Activated CD4-positive, alpha-beta memory T cell treated with anti-CD3 and anti-CD28 coated beads for 36 hours (primary cell): ENCODE measurements at places on chromosomes 16 and 17. TPM values are rescaled to one million over a fixed set of nuclear protein-coding genes. Genes with fewer than 3 reads are reported as not detected.

- H3K27ac ChIP-seq, result no peak overlapping the region
- no peak overlapping the region for H3K4me3 ChIP-seq
- no peaks in the 10 kb centered on the region for H3K4me1 ChIP-seq
Observed at GRCh38 chr16:82504836-82505235, 121.9 kb upstream of the CDH13 start.

TBC1D3B gene
- total RNA-seq, result 5.6 TPM

DNA sequence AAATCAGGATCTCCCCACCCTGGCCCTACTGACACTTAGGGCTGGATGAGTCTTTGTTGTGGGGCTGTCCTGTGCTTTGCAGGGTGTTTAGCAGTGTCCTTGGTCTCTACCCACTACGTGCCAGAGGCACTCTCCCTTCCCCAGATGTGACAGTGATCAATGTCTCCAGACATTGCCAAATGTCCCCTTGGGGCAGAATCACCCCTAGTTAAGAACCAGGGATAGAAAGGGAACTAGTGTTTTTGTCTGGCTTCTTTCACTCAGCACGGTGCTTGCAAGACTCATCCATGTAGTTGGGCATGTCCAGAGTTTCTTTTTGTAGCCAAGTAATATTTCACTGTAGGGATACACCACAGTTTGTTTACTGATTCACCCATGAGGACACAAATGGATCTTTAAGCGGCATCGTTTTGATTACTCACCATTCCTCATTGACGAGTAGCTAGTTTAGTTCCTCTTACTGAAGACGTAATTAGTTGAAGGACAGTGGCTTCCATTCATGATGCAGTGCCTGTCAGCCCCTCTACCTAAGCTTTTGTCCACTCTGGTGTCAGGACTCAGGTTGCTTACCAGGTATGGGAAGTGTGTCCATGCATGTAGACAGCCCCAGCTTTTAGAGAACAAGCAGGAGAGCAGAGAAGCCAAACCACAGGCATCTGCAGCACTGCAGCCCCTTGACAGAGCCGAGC is 26.0 kb upstream of the ITGB4 start:
- H3K27me3 ChIP-seq, result no peaks in the 10 kb centered on the region
- H3K27ac ChIP-seq, result no peak overlapping the region
- H3K36me3 ChIP-seq, result peaks cover 28% of the 10 kb centered on the region
- no peak for DNase-seq
- H3K4me3 ChIP-seq, result no peak overlapping the region

GRCh38 chr16:21566891-21567414 is 32.4 kb upstream of the METTL9 start:
- no peak overlapping the region for H3K4me3 ChIP-seq
- no peaks in the 10 kb centered on the region for H3K27me3 ChIP-seq
- H3K36me3 ChIP-seq, result no peaks in the 10 kb centered on the region
- DNase-seq, result no peak
- no peak overlapping the region for H3K27ac ChIP-seq

DNA sequence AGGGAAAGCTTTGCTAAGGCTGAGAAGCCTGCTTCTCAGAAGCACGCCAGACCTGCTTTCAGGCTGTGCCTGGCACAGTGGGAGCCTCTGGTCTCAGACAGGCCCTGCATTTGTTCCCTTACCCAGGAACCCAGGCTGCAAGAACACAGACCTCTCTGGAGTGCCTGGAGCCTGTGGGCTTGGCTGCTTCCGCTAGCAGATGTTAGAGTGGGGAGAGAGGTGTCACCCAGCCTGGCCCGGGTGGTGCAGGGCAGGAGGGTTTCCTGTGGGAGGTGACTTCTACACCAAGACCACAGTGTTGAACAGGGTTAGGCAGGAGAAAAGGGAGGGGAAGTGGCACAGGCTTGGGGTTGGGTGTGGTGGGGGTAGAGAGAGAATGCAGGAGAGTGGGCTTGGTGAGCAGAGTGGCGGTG is 35.8 kb upstream of the ADGRG1 start:
- no peaks in the 10 kb centered on the region for H3K36me3 ChIP-seq
- peak overlapping the region; percentile 93 for H3K27ac ChIP-seq
- peaks cover 34% of the 10 kb centered on the region for H3K4me1 ChIP-seq
- peak overlapping the region; percentile 53 for H3K4me3 ChIP-seq

UBN1 gene
- total RNA-seq, result 24.4 TPM

GRCh38 chr17:32783602-32784001 is 93.3 kb downstream of the MYO1D start:
- no peaks in the 10 kb centered on the region for H3K36me3 ChIP-seq
- no peak overlapping the region for H3K27ac ChIP-seq
- H3K27me3 ChIP-seq, result no peaks in the 10 kb centered on the region
- no peaks in the 10 kb centered on the region for H3K4me1 ChIP-seq
- DNase-seq, result no peak
- no peak overlapping the region for H3K4me3 ChIP-seq

FDXR gene
- total RNA-seq, result 18.1 TPM

DNA sequence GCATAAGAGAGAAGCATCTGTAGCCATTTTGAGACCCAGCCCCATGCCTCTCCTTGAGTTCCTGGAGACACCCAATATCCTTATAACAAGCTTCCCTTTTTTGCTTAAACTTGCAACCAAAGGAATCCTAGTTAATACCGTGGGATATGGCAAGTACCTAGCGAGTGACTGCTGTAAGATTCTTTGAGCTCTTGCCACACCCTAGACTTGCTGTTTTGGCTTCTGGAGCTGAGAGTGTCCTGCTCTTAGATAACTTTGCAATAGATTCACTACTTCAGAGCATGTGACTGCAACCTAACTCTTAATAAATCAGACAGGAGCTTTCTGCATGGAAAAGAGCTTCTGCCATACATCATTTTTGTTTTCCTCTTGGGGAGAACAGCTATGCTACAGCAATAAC is 58.3 kb downstream of the AKAP1 start:
- H3K27ac ChIP-seq, result no peak overlapping the region
- H3K27me3 ChIP-seq, result peaks cover 4% of the 10 kb centered on the region
- H3K36me3 ChIP-seq, result peaks cover 2% of the 10 kb centered on the region
- H3K4me3 ChIP-seq, result no peak overlapping the region

DNA sequence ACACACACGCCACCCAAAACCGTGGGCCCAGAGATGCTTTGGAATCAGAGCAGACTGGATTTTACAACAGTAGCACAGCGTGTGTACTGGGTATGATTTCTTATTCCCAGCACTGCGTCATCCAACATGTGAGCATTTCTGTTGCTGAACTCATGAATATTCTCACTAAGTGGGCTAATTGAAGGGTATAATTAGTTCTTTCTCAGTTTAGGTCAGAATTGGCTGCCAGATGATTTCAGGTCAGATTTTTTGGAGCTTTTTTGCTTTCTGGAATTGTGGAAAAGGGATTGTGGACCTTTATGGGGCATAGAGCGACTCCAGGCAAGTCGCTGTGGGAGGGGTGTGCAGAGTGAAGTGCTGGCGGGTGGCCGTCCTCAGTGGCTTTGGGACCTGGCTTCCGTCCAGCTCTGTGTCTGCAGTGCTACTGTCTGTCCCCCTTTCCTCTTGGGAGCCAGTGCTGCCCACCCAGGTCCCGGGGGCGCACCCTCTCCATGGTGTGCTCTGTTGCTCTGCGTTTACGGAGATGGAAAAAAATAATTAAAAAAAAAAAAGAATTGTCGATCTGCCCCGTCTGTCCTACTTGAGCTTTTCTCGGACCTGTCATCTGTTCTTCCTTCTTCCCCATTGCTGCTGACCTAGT is 25.0 kb downstream of the FOXK2 start:
- DNase-seq, result no peak
- H3K27ac ChIP-seq, result no peak overlapping the region
- H3K27me3 ChIP-seq, result no peaks in the 10 kb centered on the region
- H3K4me3 ChIP-seq, result no peak overlapping the region

DNA sequence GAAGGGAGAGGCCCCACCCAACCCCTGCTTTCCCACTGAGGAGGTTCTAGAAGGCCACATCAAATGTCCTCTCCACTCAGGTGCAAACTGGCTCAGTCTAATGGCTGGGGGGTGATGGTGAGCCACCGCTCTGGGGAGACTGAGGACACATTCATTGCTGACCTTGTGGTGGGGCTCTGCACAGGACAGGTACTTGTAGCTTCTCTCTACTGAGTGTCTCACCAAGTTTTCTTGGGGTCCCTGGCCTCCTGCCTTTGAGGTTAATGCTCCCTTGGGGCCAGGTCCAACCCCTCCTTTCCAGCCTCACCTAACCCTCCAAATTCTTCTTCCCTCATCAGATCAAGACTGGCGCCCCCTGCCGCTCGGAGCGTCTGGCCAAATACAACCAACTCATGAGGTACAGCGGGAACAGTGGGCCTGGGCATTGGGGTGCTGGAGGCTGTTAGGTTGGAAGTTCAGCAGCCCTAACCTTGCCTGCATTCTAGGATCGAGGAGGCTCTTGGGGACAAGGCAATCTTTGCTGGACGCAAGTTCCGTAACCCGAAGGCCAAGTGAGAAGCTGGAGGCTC is 5.7 kb downstream of the ENO3 start:
- H3K4me3 ChIP-seq, result no peak overlapping the region
- no peaks in the 10 kb centered on the region for H3K27me3 ChIP-seq
- H3K27ac ChIP-seq, result no peak overlapping the region
- peaks cover 10% of the 10 kb centered on the region for H3K4me1 ChIP-seq
- H3K36me3 ChIP-seq, result peaks cover 6% of the 10 kb centered on the region

GRCh38 chr17:8376271-8377067 is at the start of gene KRABD2:
Gene KRABD2, minus strand, starts transcription at chr17:8376704.
- peaks cover 49% of the 10 kb centered on the region for H3K36me3 ChIP-seq
- peak; percentile 95 for DNase-seq
- no peaks in the 10 kb centered on the region for H3K27me3 ChIP-seq
- H3K27ac ChIP-seq, result peak within 1 kb of the TSS; percentile 77

GRCh38 chr16:75943705-75944514 is 217.6 kb upstream of the CPHXL start:
- no peak overlapping the region for H3K27ac ChIP-seq
- H3K36me3 ChIP-seq, result no peaks in the 10 kb centered on the region
- DNase-seq, result no peak
- no peak overlapping the region for H3K4me3 ChIP-seq
- H3K4me1 ChIP-seq, result no peaks in the 10 kb centered on the region

- no peaks in the 10 kb centered on the region for H3K27me3 ChIP-seq
- H3K4me3 ChIP-seq, result no peak overlapping the region
- H3K36me3 ChIP-seq, result no peaks in the 10 kb centered on the region
- DNase-seq, result no peak
- peaks cover 2% of the 10 kb centered on the region for H3K4me1 ChIP-seq
Observed at GRCh38 chr16:47316442-47317015, 144.3 kb downstream of the ITFG1 start.

GRCh38 chr17:46895171-46895570 is 27.8 kb upstream of the GOSR2 start:
- H3K36me3 ChIP-seq, result no peaks in the 10 kb centered on the region
- no peak overlapping the region for H3K27ac ChIP-seq
- H3K4me3 ChIP-seq, result no peak overlapping the region
- no peak for DNase-seq
- no peaks in the 10 kb centered on the region for H3K4me1 ChIP-seq

- H3K36me3 ChIP-seq, result no peaks in the 10 kb centered on the region
- peaks cover 1% of the 10 kb centered on the region for H3K27me3 ChIP-seq
- H3K4me1 ChIP-seq, result no peaks in the 10 kb centered on the region
- DNase-seq, result no peak
- H3K27ac ChIP-seq, result no peak overlapping the region
Observed at GRCh38 chr17:64378890-64379354, 11.7 kb downstream of the PECAM1 start.

- no peak for DNase-seq
- no peaks in the 10 kb centered on the region for H3K36me3 ChIP-seq
- H3K4me1 ChIP-seq, result no peaks in the 10 kb centered on the region
Observed at GRCh38 chr16:86322283-86322682, 188.0 kb upstream of the FOXF1 start.

DNA sequence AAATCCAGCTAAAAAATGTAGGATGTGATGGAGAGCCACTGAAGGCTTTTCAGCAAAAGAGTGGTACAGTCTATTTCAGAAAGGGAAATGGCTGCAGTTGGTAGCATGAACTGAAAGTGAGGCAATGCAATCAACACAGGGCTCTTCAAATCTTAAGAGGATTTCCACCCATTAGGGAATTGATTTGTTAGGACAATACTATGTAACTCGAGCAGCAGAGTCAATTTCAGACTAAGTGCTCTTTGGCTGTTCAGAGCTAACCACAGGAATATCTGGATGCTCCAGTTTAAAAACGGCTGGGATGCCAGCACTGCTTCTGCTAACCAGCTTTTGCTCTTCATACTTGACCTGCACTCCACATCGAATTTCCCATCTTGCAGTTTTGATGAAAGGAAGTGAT is 24.6 kb downstream of the CACNG1 start:
- H3K36me3 ChIP-seq, result peaks cover 1% of the 10 kb centered on the region
- no peaks in the 10 kb centered on the region for H3K4me1 ChIP-seq
- no peak for DNase-seq
- H3K4me3 ChIP-seq, result no peak overlapping the region
- no peaks in the 10 kb centered on the region for H3K27me3 ChIP-seq
- no peak overlapping the region for H3K27ac ChIP-seq

C17orf100 gene
- total RNA-seq, result 1.8 TPM

GRCh38 chr17:68840073-68840472 is 115.1 kb downstream of the ABCA8 start:
- no peaks in the 10 kb centered on the region for H3K4me1 ChIP-seq
- no peak overlapping the region for H3K4me3 ChIP-seq
- no peak for DNase-seq
- H3K27ac ChIP-seq, result no peak overlapping the region

TLK2 gene
- total RNA-seq, result 30.7 TPM

SLFN14 gene
- not detected for total RNA-seq

DNA sequence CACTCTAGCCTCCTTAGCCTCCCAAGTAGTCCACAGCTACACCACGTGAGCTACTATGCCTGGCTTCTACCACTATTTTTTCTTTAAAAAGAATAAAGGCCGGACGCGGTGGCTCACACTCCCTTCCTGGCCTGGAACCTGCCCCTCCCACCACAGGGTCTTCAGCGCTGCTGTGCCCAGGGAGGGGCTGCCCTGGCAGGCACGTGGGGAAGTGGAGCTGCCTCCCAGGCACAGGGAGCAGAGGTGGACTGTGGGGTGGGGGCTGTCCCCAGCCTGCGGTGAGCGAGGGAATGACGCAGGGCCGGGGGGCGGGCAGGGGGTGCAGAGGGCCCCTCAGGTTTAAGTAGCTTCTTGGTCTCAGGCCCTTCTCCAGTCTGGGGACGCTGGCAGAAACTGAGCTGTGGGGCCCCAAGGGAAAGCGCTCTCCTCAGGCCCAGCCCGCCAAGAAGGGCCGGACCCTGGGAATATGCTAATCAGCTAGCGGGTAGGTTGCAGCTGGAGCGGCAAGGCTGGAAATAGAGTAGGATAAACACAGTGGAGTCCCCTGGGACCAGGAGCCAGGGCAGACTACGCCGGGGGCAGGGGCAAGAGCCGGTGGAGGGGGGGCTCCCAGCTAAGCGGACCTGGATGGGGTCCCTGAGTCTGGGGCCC is 46.8 kb downstream of the TIMM22 start:
- H3K27ac ChIP-seq, result no peak overlapping the region
- peaks cover 13% of the 10 kb centered on the region for H3K36me3 ChIP-seq
- H3K4me1 ChIP-seq, result no peaks in the 10 kb centered on the region
- H3K27me3 ChIP-seq, result no peaks in the 10 kb centered on the region
- no peak overlapping the region for H3K4me3 ChIP-seq
